ENCODE measurements at places on chromosomes 7 and 10.

- no peak for DNase-seq
Observed at GRCh38 chr10:9634466-9634865, 1383.2 kb upstream of the CELF2 start.

DNA sequence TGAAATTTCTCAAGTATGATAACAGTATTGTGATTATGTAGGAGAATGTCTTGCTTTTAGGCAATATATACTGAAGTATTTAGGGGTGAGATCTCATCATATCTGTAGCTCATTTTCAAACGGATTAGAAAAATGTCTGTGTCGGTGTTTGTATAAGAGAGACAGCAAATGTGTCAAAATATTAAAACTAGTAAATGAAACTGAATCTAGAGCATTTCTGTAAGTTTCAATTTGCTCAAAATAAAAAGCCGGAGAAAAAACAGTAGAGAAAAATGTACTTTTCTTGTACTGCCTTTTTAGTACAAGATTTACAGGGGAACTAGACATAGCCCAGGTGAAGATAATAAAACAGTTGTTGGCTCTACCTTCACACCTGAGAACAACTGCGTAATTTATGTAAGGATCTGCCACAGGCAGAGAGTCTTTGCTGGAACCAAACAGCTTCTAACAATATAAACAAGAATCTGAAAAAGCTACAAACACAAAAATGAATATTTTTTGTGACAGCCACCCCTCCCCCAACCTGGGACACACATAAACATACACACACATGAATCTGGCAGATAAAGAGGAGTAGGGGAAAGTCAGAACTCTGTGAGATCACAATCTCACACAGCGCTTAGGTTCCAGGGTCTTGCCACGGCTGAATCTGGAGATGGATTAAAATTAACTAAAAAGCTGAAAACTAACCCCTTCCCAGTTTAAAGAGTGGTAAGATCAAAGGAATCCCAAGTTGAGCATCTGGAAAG is 153.3 kb downstream of the AVL9 start:
- no peak for DNase-seq

- peak; percentile 37 for DNase-seq
Observed at GRCh38 chr7:122970740-122971725, 24.5 kb downstream of the TAS2R16 start.

- DNase-seq: no peak
Observed at GRCh38 chr7:138257459-138258196, 181.4 kb downstream of the AKR1D1 start.

GRCh38 chr7:39414224-39415035 is 151.8 kb upstream of the YAE1 start:
- DNase-seq: peak; percentile 66
